Stimulated activated CD4-positive, alpha-beta T cell treated with anti-CD3 and anti-CD28 coated beads, Interleukin-15, amount 100 ng/mL, for 1 hour (primary cell): ENCODE measurements at places on chromosomes 12 and 14.

- no peak for DNase-seq
Measured at GRCh38 chr14:92308716-92309115, 14.2 kb upstream of the SLC24A4 start.

DNA sequence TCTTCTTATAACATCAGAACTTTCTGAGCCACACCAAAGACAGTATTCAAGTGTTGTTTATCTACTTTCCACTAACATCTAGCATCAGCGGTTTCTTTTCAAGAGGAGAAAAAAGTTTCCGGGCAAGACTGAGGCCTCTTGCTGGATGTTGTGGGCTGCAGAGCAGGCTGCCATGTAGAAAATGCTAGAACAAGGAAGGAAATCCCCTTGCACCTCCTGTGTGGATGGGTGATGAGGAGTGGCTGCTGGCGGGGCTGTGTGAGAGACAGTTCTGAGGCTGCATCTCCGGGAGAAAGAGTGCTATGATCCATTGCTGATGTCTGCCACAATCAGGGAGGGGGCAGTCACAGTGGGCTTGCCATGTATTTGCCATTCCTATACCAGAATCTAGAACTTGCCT lies 37.8 kb upstream of the PPP1CC start:
- DNase-seq = peak; percentile 10

- DNase-seq = no peak
Measured at GRCh38 chr12:39572551-39572950, 47.1 kb downstream of the ABCD2 start.

DNA sequence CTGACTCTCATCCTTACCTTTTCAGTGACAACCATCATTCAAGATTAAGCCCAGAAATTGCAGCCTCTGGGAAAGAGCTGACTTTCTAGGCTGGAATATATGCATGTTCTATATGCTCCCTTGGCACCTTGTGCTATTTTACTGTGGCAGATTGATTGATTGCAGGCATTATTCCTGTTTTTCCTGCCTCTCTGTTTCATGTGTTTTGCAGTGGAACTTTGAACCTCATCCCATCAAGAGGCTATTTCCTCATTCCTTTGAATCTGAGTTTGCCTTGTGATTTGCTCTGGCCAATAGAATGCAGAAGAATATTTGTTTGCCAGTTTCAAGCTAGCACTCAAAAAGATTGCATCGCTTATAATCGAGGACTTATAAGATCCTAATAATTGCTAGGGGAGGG lies 174.8 kb upstream of the DCN start:
- DNase-seq = no peak

DNA sequence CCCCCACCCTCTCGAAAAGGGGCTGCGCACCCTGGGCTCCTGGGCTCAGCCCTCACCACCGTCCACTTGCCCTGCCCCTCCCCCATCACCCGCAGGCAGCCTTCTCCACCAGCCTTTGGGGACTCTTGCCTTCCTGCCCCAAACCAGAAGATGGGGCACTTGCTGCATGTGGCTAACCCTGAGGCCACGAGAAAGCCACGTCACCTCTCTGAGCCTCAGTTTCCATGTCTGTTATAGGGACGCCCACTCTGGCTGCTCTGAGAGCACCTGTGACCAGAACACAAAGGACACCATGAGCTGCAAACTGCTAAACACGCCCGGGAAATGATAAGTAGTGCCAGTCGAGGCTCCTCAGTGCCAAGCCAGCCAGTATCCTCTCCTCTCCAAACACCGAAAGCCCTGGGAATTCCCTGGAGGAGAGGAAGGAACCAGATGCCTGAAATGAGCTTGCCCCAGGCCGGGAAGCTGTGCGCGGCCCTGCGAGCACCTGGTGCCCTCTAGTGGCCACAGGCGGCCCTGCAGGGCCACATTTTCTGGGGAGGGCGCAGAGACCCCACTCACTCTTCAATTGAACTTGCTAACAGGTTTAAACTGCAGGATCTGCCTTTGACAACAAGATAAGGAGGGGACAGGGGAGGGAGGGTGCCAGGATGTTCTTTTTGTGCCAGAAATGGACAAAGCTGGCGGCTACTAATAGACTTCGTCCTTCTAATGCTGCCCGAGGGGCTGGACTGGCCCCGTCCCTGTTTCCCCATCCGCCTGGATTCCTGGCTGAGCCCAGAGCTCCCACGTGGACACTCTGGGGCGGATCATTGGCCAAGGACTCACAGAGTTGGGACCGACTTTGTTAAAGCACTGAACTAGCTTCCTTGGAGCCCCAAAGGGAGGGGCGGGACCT lies 10.2 kb upstream of the SERPINA9 start:
- no peak for DNase-seq

DNA sequence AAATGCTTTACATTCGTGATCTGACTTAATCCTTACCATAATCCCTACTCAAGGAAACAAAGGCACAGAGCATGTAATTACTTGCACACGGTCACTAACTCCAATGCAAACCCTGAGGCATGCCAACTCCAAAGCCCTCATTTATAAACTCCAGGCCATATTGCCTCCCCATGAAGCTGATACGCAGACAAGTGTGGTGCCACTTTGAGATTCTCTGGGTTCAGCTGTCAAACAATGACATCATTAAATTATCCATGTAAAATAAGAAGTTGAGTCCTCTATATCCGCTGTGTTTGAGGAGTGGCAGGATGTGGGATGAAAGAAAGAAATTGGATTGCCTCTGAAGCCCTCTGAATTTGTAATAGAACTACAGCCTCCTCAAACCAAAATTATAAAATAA lies 62.8 kb downstream of the ANO4 start:
- no peak for DNase-seq

GRCh38 chr12:11821386-11822080 lies 172.1 kb downstream of the ETV6 start:
- no peak for DNase-seq

GRCh38 chr12:130530429-130530828 lies 185.7 kb downstream of the RIMBP2 start:
- no peak for DNase-seq

GRCh38 chr12:128652136-128652751 lies 171.5 kb downstream of the SLC15A4 start:
- no peak for DNase-seq

GRCh38 chr14:74049876-74050495 lies 30.8 kb downstream of the BBOF1 start:
- no peak for DNase-seq

- no peak for DNase-seq
Measured at GRCh38 chr12:92676710-92677109, 26.1 kb upstream of the PLEKHG7 start.

- no peak for DNase-seq
Measured at GRCh38 chr12:124240493-124240892, 54.4 kb upstream of the RFLNA start.

DNA sequence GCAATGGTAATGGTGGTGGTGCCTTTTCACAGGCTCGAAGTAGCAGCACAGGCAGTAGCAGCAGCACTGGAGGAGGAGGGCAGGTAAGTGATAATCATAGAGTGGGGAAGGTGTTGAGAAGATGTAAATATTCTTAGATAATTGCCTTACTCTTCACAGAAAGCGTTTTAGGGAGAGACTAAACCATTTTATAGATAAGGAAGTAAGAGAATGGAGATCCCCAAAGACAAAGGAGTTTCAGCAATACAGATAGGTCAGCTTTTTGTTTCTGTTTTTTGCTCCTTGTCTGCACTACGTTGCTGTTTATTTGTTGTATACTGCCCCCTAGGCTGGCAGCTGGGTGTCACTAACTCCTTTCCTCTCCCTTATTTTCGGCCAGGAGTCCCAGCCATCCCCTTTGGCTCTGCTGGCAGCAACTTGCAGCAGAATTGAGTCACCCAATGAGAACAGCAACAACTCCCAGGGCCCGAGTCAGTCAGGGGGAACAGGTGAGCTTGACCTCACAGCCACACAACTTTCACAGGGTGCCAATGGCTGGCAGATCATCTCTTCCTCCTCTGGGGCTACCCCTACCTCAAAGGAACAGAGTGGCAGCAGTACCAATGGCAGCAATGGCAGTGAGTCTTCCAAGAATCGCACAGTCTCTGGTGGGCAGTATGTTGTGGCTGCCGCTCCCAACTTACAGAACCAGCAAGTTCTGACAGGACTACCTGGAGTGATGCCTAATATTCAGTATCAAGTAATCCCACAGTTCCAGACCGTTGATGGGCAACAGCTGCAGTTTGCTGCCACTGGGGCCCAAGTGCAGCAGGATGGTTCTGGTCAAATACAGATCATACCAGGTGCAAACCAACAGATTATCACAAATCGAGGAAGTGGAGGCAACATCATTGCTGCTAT lies 2.0 kb downstream of the SP1 start:
- no peak for DNase-seq

DNA sequence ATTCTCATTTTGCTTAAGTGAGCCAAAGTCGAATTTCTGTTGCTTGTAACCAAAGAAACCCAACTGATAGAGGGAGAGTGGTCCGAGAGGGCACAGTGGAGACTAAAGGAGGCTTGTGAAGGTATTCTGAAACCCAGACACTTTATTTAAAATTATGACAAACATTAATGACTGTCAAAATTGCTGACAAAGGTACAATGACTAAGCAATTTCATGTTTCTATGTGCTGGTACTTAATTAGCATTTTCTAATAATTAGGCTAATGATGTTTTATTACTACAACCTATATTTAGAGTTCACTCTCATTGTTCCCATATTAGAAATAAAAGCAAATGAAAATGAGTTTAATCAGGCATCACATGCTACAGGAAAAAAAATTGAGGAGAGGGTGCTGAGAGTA lies 116.4 kb downstream of the PTGER2 start:
- DNase-seq = no peak

DNA sequence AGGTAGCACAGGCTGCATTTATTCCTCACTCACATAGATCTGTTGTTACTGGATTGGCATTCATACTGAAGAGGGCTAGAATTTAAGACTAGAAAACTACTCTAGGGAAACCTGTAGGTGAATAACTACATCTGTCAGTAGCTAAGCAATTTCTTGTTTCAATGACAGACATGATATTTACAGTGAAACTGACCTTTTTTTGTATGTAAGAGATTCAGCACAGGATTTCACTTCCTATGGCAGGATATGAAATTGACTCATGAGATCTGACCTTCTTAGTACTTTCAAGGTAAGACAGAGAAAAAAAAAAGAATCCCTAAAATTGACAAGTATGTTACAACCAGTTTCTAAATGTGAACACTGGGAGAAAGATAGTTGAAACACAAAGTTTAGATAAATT lies 189.8 kb upstream of the SLC16A7 start:
- DNase-seq = no peak

- DNase-seq = no peak
Measured at GRCh38 chr14:97036086-97036852, 239.1 kb downstream of the VRK1 start.

GRCh38 chr12:104656921-104657320 lies 200.2 kb downstream of the CHST11 start:
- no peak for DNase-seq

- no peak for DNase-seq
Measured at GRCh38 chr12:13233830-13234641, 37.5 kb downstream of the EMP1 start.
